ENCODE measurements at places on chromosomes 12 and 14. TPM values are rescaled to one million over a fixed set of nuclear protein-coding genes. Genes with fewer than 3 reads are reported as not detected.

GRCh38 chr12:41485203-41485602 lies 297.1 kb downstream of the PDZRN4 start:
- H3K27ac ChIP-seq = no peak overlapping the region
- H3K4me3 ChIP-seq = no peak overlapping the region
- no peaks in the 10 kb centered on the region for H3K27me3 ChIP-seq
- no peak for DNase-seq

GRCh38 chr14:101780887-101781239 lies 19.4 kb downstream of the PPP2R5C start:
- no peak overlapping the region for H3K27ac ChIP-seq
- peaks cover 17% of the 10 kb centered on the region for H3K4me1 ChIP-seq
- no peaks in the 10 kb centered on the region for H3K36me3 ChIP-seq
- H3K4me3 ChIP-seq = peak overlapping the region; percentile 41
- peaks cover 6% of the 10 kb centered on the region for H3K27me3 ChIP-seq

GRCh38 chr12:46915836-46916235 lies 90.0 kb upstream of the SLC38A4 start:
- H3K4me3 ChIP-seq = no peak overlapping the region
- no peak overlapping the region for H3K27ac ChIP-seq
- H3K36me3 ChIP-seq = peaks cover 16% of the 10 kb centered on the region
- no peaks in the 10 kb centered on the region for H3K4me1 ChIP-seq
- H3K27me3 ChIP-seq = peaks cover 32% of the 10 kb centered on the region

- DNase-seq = no peak
- H3K36me3 ChIP-seq = no peaks in the 10 kb centered on the region
- H3K4me1 ChIP-seq = no peaks in the 10 kb centered on the region
- H3K27me3 ChIP-seq = no peaks in the 10 kb centered on the region
- H3K4me3 ChIP-seq = no peak overlapping the region
Observed at GRCh38 chr12:110170535-110171185, 46.5 kb downstream of the IFT81 start.

Gene PPP1R1A
- total RNA-seq = not detected

Gene POTEM
- not detected for total RNA-seq

Gene DCTN2
- 94.2 TPM for total RNA-seq

Data from natural killer cell treated with Interleukin-12 subunit alpha and Interleukin-12 subunit beta and Interleukin-15 and Interleukin-18, amount 100 ng/mL, for 72 hours (primary cell).